Stomach (tissue), 19 donors: ENCODE measurements at places on chromosomes 7 and 10. TPM values are rescaled to one million over a fixed set of nuclear protein-coding genes. Genes with fewer than 3 reads are reported as not detected.

GRCh38 chr10:105956550-105956949, 1208.0 kb downstream of the SORCS1 start:
- H3K4me3 ChIP-seq, result no peak overlapping the region
- H3K27me3 ChIP-seq, result no peaks in the 10 kb centered on the region
- DNase-seq, result no peak
- H3K36me3 ChIP-seq, result no peaks in the 10 kb centered on the region

DNA sequence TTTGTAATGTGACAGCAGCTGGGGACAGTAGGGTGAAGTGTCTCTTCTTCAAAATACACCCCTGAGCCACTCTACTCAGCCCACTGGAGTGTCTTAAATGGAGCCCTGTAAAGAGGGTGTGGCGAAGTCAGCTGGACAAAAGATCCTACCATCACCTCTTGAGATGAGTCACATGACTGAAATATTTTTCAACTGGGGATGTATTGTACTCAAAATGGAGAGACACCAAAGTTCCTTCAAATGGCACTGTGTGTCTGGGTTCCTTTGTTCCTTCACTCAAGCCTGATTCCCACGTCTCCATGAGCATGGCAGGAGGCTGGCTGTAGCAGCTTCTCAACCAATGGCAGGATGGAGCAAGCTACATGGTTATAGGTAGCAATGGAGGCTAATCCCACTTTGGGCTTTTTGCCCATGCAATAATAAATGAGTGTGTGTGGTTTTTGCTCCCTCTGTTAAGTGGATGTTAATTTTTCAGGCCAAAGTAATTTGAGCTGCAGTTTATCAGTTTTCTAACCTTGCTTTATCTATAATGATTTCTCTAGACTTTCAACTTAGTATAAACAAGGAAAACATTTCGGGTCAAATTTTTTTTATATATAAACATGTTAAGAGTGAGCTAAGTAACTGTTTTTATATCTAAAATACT, 68.2 kb downstream of the CLEC2L start:
- H3K4me1 ChIP-seq, result no peaks in the 10 kb centered on the region
- DNase-seq, result no peak
- no peaks in the 10 kb centered on the region for H3K27me3 ChIP-seq
- H3K27ac ChIP-seq, result no peak overlapping the region
- H3K36me3 ChIP-seq, result peaks cover 57% of the 10 kb centered on the region

The PANK1 gene
- polyA plus RNA-seq, result 2.0 TPM

DNA sequence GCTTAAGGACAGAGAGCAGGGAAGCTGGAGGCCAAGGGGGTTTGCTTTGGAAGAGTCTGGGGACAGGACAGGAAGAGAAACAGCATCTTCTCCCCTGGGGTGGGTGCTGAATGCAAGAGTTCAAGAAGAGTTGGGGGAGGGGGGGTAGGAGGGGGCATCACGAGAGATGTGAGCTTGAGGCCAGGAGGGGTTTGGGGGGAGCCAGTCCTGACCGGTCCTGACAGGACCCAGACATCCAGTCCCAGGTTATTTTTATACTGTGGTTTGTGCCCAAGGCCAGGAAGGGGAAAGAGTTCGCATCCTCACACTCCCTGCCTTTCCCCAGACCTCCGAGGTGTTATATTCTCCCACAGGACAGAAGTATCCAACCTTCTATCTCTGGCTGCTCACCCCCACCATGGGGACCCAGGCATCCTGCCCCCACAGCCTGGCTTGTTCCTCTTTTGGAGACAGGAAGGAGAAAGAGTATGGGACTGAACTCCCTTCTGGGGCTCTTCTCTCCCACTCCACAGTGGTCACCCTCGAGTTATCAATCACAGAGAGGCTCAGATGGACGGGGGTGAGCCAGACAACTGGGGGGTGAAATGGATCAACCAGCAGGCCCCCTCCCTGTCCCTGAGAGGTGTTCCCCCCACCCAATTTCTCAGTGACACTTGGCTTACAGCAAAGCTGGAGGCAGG, 2.8 kb downstream of the TSC22D4 start:
- no peak overlapping the region for H3K27ac ChIP-seq
- no peaks in the 10 kb centered on the region for H3K27me3 ChIP-seq
- no peak for DNase-seq
- H3K36me3 ChIP-seq, result peaks cover 41% of the 10 kb centered on the region
- peak overlapping the region; percentile 100 for H3K4me3 ChIP-seq
- H3K4me1 ChIP-seq, result peaks cover 74% of the 10 kb centered on the region

DNA sequence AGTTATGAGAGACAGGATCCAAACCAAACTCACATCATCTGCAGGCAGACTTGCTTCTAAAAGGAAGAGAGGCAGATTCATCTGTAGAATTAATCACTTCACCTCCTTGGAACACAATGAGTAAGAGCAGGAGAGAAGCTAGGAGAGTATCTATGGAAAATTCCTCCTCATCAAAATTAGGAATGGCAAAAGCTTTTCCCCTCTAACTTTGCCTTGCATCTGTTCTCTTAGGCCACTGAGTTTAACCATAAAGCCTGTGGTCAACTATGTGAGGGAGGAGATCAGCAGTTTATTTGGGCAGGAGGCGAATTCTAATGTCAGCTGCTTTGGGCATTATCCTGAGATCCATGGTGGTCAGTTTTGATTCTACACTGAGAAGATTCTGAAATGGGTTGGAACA, 561.7 kb downstream of the GFRA1 start:
- DNase-seq, result no peak
- H3K4me1 ChIP-seq, result no peaks in the 10 kb centered on the region
- H3K27me3 ChIP-seq, result no peaks in the 10 kb centered on the region
- H3K27ac ChIP-seq, result no peak overlapping the region
- no peaks in the 10 kb centered on the region for H3K36me3 ChIP-seq

The LRRC18 gene
- 0.46 TPM for polyA plus RNA-seq

GRCh38 chr7:31651234-31652062, 35.6 kb upstream of the PPP1R17 start:
- H3K27me3 ChIP-seq, result no peaks in the 10 kb centered on the region
- H3K36me3 ChIP-seq, result no peaks in the 10 kb centered on the region
- DNase-seq, result no peak
- no peak overlapping the region for H3K27ac ChIP-seq
- no peak overlapping the region for H3K4me3 ChIP-seq

GRCh38 chr10:104040382-104040781, 45.3 kb downstream of the COL17A1 start:
- no peak overlapping the region for H3K4me3 ChIP-seq
- no peak overlapping the region for H3K27ac ChIP-seq
- no peaks in the 10 kb centered on the region for H3K4me1 ChIP-seq
- H3K27me3 ChIP-seq, result no peaks in the 10 kb centered on the region
- H3K36me3 ChIP-seq, result no peaks in the 10 kb centered on the region
- DNase-seq, result no peak

- DNase-seq, result no peak
- no peak overlapping the region for H3K4me3 ChIP-seq
- H3K36me3 ChIP-seq, result no peaks in the 10 kb centered on the region
These were observed 147.9 kb upstream of the FZD8 start for GRCh38 chr10:35789996-35790395.

The SFTPA1 gene
- 3.2 TPM for polyA plus RNA-seq

GRCh38 chr10:95741807-95742467, 14.0 kb upstream of the ENTPD1 start:
- peak overlapping the region; percentile 80 for H3K27ac ChIP-seq
- DNase-seq, result no peak
- no peak overlapping the region for H3K4me3 ChIP-seq
- no peaks in the 10 kb centered on the region for H3K27me3 ChIP-seq
- peaks cover 23% of the 10 kb centered on the region for H3K4me1 ChIP-seq
- H3K36me3 ChIP-seq, result no peaks in the 10 kb centered on the region

The CRYGN gene
- not detected for polyA plus RNA-seq

- no peaks in the 10 kb centered on the region for H3K27me3 ChIP-seq
- DNase-seq, result no peak
- peaks cover 36% of the 10 kb centered on the region for H3K36me3 ChIP-seq
- H3K4me3 ChIP-seq, result no peak overlapping the region
These were observed 20.0 kb upstream of the RABGEF1 start for GRCh38 chr7:66720561-66720960.

DNA sequence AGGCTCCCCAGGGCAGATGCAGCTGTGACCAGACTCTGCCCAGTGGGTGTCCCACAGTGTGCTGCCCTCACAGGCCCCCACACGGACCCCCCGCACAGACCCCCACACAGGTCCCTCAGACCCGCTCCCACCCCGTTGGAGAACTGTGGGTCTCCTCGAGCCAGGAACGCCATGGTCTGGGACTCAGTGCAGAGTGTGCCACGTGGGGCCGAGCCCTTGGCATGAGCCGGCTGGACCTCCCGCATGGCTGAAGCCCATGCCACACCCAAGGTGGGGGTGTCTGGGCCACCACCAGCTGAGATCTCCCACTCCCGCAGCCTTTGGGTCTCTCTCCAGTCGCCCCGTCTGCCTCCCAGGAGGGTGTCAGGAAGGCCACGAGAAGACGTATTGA, 34.3 kb downstream of the JAKMIP3 start:
- no peaks in the 10 kb centered on the region for H3K36me3 ChIP-seq
- no peak for DNase-seq
- no peaks in the 10 kb centered on the region for H3K27me3 ChIP-seq
- H3K4me1 ChIP-seq, result no peaks in the 10 kb centered on the region
- H3K27ac ChIP-seq, result no peak overlapping the region

- H3K36me3 ChIP-seq, result no peaks in the 10 kb centered on the region
- H3K27ac ChIP-seq, result no peak overlapping the region
- H3K4me1 ChIP-seq, result no peaks in the 10 kb centered on the region
- no peaks in the 10 kb centered on the region for H3K27me3 ChIP-seq
- H3K4me3 ChIP-seq, result no peak overlapping the region
These were observed 1015.2 kb upstream of the PHF14 start for GRCh38 chr7:9958486-9958885.

- H3K4me1 ChIP-seq, result no peaks in the 10 kb centered on the region
- H3K36me3 ChIP-seq, result no peaks in the 10 kb centered on the region
- no peak for DNase-seq
These were observed 167.2 kb downstream of the RAMP3 start for GRCh38 chr7:45324683-45325237.

- no peak overlapping the region for H3K27ac ChIP-seq
- H3K4me1 ChIP-seq, result no peaks in the 10 kb centered on the region
- peaks cover 21% of the 10 kb centered on the region for H3K36me3 ChIP-seq
- H3K27me3 ChIP-seq, result no peaks in the 10 kb centered on the region
These were observed 58.7 kb downstream of the ANKIB1 start for GRCh38 chr7:92304406-92304893.

The SAMD9L gene
- 2.9 TPM for polyA plus RNA-seq

- DNase-seq, result no peak
- H3K4me3 ChIP-seq, result no peak overlapping the region
- no peaks in the 10 kb centered on the region for H3K36me3 ChIP-seq
- H3K4me1 ChIP-seq, result no peaks in the 10 kb centered on the region
These were observed 105.2 kb upstream of the NEBL start for GRCh38 chr10:21002091-21002878.

The PTPN20 gene
- polyA plus RNA-seq, result 0.37 TPM

The ABCB4 gene
- not detected for polyA plus RNA-seq

DNA sequence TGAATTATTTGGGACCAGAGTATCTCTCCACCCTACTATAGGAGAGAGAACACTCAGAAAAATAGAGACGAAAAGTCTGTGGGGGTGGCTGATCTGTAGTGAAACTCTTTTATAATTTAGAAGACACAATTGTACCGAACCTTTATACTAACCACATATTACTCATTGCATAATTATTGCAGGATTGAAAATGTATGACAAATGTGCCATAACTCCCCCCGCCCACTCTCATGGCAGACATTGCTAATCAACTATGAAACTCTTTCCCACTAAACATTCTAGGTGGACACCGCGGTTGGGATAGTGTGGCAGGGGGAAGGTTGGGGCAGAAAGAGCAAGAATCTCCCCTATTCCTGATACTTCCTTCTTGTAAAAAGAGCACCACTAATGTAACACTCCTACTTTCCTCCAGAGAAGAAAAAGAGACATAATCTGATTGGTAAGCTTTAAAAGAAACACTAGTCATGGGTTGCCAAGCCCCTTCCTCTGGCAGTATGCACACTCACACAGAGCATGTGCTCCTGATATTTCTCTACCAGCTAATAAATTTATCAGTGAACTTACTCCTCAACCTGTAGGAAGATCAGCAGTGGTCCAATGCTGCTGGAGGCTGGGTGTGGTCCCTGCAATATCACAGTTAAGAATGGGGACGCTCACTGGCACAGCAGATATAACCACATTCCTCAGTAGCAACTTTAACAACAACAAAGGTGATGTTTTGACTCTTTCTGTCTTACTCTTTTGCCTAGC, 18.7 kb upstream of the ARID5B start:
- no peaks in the 10 kb centered on the region for H3K27me3 ChIP-seq
- no peaks in the 10 kb centered on the region for H3K36me3 ChIP-seq
- no peak overlapping the region for H3K27ac ChIP-seq
- no peak for DNase-seq
- H3K4me1 ChIP-seq, result no peaks in the 10 kb centered on the region

DNA sequence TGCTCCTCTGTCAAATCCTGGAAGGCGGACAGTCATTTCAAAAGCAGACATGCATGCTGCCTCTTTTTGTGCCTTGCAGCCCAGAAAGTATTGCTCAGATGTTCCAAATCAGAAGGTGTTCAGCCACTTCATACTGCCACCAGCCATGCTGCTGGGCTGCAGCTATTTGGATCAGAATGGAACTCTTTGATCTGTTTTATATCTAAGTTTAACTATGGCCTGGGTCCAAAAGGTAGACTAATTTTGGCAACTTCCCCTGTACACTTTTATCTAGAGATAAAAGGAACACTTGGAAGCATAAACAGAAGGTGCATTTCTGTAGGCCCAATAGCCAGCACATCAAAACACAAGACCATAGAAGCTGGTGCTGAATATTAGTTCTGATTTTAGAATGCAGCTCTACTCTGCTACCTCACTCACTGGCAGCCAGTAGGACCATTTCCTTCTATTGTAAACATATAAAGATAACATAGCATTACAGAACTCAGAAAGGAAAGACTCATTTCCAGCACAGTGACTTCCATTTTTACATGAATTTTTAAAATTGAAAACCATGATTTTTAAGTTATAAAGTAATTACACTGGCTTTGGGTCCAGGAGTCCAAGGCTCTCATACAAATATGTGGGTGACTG, 143.1 kb upstream of the CAV2 start:
- no peak overlapping the region for H3K4me3 ChIP-seq
- peaks cover 49% of the 10 kb centered on the region for H3K4me1 ChIP-seq
- H3K27ac ChIP-seq, result peak overlapping the region; percentile 89
- no peaks in the 10 kb centered on the region for H3K27me3 ChIP-seq
- H3K36me3 ChIP-seq, result no peaks in the 10 kb centered on the region
- DNase-seq, result no peak
